Spleen (tissue), 13 donors: ENCODE measurements at places on chromosomes 2 and 18. TPM values are rescaled to one million over a fixed set of nuclear protein-coding genes. Genes with fewer than 3 reads are reported as not detected.

The INHBB gene
- 0.30 TPM for total RNA-seq

GRCh38 chr2:191115391-191115790, 35.4 kb downstream of the STAT4 start:
- no peak for DNase-seq

- DNase-seq = no peak
These were observed 234.3 kb downstream of the ETAA1 start for GRCh38 chr2:67631483-67631882.

The NAT8 gene
- 0.88 TPM for total RNA-seq

DNA sequence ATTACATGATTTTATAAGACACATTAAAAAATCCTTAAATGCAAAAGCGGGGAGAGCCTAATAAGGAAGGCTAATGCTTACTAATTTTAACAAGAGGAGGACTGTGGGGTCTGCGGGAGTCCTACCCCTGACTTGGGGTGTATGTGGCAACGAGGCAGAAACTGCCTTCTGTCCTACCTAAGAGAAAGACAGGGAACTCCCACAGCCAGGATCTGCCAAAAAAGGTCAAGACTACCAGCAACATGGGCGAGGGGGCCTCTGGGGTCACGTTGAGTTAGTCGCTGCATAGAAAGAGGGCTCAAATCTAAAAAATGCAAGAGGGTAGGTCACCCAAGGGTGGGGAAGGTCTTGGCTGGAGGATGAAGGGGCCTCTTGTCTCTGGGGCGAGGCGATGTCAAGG, 529 bp upstream of the AMER3 start:
- no peak for DNase-seq

DNA sequence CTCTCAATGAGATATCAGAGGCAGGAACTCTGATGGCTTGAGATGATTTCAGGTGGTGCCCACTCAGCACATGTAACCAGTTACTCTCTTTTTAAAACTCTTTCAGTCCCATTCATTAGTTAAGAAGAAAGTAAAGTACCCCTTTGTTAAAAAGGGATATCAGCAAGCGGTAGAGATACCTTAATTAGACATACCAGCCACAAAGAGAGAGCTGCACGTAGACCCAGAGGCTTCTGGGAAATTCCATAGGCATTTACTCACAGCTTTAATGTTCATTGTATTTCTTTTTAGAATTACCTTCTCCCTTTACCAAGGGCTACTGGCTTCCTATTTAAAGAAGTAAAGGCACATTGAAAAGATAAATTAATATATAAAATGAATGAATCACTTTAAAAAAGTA, 63.3 kb downstream of the LYPD6B start:
- DNase-seq = no peak

The KIDINS220 gene
- total RNA-seq = 64.8 TPM

DNA sequence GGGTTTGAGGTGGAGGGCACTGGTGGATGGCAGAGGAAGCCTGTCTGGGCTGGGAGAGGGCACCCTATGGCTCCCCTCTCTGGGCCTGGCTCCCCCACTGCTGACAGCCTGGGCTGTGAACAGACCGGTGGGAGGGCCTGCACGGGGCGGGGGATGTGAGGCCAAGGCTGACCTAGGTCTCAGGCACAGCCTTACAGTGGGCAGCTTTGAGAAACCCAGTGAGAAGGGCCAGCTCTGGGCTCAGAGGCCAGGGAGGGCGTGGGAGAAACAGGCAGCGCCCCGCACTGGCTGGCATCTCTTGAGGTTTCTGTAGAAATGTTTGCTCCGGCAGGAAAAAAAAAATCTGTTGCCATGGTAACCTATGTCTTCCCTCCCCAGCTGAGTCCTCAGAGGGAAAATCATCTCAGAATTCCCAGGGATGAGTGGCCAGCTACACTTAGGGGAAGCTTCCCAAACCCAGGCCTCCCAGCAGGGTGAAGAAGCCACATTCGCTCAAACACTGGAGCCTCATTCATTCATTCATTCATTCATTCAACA, 71.7 kb upstream of the TAF1B start:
- DNase-seq = no peak

DNA sequence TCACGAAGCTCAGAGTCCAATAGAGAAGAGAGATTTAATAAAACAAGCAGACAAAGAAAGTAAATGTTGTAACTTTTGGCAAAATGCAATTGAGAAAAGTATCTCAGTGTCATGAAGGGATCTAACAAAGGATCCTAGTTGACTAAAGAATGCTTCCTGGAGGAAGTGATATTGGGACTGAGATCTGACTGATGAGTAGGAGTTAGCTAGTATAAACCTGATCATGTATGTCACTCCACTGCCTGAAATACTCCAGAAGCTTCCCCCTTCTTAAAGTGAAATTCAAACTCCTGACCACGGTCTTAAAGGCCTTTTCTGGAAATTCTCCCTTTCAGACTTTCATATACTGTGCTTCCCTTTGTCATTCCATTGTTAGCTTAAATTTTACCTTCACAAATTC, 1102.4 kb upstream of the ZEB2 start:
- DNase-seq = no peak

The KYNU gene
- 21.3 TPM for total RNA-seq

The VAMP5 gene
- 89.1 TPM for total RNA-seq
